ENCODE measurements at places on chromosomes 7 and 10.
A peak's percentile ranks its signal among the peaks of the same experiment; 100 is the strongest.

- no peak overlapping the region for H3K27ac ChIP-seq
- peak; percentile 14 for DNase-seq
- no peaks in the 10 kb centered on the region for H3K4me1 ChIP-seq
- H3K27me3 ChIP-seq = no peaks in the 10 kb centered on the region
Measured at GRCh38 chr7:31134246-31135188, 82.4 kb downstream of the ADCYAP1R1 start.

DNA sequence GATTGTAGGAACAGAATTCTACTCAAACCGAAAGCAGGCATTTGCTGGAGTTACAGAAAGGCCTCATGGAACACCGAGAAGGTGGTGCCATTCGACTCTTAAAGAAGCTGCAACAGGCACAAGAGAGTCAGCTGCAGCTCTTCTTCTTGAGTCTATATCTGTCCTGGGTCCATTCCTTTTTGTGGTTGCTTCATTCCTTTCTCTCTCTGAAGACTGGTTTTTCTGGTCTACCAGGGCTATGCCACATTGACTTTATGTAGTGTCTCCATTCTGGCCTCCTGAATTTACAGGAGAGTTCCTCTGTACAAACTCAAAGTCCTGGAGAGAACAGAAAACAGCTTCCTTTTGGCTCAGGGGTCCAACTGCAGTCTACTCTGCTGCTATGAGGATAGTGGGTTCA lies 132.8 kb downstream of the CFTR start:
- no peaks in the 10 kb centered on the region for H3K4me1 ChIP-seq
- no peak overlapping the region for H3K4me3 ChIP-seq
- no peak overlapping the region for H3K27ac ChIP-seq
- H3K27me3 ChIP-seq = no peaks in the 10 kb centered on the region

DNA sequence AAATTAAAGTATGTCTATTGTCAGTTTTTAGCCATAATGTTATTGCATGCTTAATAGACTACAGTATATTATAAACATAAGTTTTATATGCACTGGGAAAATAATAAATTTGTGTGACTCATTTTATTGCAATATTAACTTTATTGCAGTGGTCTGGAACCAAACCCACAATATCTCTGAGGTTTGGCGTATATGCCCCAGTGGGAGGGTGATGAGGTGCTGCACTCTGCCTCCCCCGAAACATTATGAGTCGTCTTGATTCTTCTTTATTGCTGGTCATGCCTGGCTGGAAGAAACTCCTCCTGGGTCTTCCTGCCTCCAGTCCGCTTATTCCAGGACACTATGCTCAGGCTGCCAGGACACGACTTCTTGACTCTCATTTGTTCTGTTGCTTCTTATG lies 88.4 kb downstream of the MTPN start:
- no peak overlapping the region for H3K27ac ChIP-seq
- no peaks in the 10 kb centered on the region for H3K36me3 ChIP-seq
- H3K4me3 ChIP-seq = no peak overlapping the region
- peaks cover 2% of the 10 kb centered on the region for H3K27me3 ChIP-seq
- H3K4me1 ChIP-seq = no peaks in the 10 kb centered on the region
- DNase-seq = no peak

DNA sequence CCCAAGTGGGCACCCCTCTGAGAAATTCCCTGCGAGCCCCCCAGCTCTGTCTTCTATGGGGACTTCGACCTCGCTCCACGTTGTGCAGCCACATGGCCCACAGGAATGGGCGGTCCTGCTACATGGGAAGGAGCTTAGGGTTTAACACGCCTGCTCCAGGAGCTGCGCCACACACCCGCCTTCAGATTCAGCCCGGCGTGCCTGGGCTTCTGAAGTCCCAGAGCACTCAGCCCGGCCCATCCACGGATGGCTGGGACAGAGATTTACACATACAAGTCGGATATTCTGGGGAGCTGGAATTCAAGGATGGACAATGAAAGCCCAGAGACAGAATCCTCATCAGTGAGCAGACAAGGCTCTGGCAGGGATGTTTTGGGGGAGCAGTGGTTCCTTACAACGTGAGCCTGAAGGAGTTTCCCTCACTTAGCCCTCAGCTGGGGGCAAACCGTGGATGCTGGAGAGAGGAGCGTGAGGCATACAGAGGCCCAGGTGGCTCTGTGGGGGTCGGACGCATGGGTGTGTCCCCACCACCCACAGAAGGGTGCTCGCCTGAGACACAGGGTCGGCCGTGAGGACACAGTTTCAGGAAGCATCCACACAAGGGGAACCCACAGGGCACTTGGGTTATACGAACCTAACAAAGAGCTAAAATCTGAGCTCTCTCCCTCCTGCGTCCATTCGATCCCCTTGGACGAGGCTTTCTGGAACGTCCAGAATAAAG lies 372.9 kb downstream of the DNAJB6 start:
- H3K27ac ChIP-seq = no peak overlapping the region
- no peak for DNase-seq
- H3K36me3 ChIP-seq = no peaks in the 10 kb centered on the region
- no peaks in the 10 kb centered on the region for H3K27me3 ChIP-seq
- H3K4me3 ChIP-seq = no peak overlapping the region

DNA sequence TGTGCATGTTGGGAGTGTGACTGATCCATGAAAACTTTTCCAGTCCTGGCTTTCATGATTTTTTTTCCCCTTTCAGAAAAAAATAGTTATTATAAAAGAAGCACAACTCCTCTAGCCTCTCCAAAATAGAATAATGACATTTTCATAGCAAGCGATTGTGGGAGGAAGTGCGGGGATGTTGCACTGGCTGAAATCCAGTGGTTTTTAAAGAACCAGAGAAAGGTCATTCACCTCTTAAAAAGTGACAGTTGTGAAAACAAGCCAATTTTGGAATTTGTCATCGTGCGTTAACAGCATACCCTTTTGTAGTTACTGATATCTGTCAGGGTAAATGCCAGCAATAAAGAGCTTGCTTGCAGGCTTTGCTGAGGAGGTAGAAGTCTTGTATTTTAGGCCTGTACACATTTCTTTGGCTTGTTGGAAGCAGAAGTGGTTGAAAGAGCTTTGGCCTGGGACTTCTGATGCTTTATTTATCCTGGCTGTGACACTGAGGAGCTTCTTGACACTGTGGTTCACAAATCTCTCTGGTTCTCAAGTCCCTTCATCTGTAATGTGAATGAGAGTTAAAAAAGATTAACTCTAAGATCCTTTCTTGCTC lies 545.9 kb downstream of the REEP3 start:
- DNase-seq = no peak
- no peaks in the 10 kb centered on the region for H3K36me3 ChIP-seq
- H3K27ac ChIP-seq = no peak overlapping the region
- no peaks in the 10 kb centered on the region for H3K4me1 ChIP-seq

DNA sequence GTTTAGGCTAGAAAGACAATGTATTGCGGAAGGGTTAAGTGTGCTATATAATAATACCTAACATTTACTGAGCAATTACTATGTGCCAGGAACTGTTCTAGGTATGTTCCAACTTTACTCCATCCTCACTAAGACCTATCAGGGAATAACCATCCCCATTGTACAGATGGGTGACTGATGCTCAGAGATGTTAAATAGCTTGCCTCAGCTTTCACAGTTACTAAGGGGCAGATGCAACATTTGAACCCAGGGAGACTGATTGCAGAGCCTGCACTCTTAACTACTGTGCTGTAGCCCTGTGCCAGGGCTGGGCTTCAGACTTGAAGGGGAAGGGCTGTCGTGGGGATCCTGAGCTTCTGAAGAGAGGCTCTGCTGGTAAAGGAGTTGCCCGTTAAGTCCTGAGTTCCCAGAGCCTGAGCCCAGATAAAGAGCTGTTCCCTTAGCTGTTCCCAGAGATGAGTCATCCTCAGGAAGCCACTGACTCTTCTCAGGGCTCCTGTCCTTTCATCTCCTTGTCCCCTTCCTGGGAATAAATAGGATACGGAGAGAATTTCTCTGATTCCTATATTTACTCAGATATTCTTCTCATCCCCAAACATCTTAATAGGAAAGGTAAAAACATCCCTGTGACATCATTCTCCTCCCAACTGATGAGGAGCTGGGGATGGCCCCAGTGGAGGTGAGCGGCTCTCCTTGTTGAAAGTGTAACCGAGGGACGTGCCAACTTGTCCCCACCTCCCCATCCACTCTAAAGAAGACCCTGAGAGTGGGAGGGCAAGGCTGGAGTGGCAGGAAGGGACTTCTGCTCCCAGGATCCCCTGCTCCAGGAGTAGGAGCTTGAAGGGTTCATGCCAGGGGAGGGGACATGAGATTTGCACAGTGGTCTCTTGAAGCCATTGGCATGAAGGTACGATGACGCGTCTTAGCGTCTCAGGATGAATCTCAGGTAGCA lies 28.0 kb upstream of the HABP2 start:
- H3K27ac ChIP-seq = no peak overlapping the region
- no peak overlapping the region for H3K4me3 ChIP-seq
- no peaks in the 10 kb centered on the region for H3K36me3 ChIP-seq
- H3K4me1 ChIP-seq = no peaks in the 10 kb centered on the region
- peaks cover 4% of the 10 kb centered on the region for H3K27me3 ChIP-seq

DNA sequence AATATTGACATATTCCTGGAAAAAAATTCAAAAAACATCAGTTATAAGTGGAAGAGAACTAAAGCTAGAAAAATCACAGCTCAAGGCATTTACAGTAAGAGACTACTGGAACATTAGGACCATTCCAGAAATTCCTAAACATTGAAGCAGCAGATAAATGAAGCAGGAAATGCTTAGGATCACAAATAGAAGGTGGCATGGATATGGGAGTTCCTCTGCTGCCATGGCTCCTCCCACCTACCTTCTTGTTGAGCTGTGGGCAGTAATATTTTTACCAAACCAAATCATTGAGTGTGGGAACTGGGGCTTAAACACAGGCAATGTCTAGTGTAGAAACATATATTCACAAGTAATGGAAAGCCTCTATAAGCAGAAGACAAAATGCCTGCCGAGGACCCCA lies 292.8 kb downstream of the ANKRD7 start:
- no peak overlapping the region for H3K4me3 ChIP-seq
- DNase-seq = no peak
- no peak overlapping the region for H3K27ac ChIP-seq

DNA sequence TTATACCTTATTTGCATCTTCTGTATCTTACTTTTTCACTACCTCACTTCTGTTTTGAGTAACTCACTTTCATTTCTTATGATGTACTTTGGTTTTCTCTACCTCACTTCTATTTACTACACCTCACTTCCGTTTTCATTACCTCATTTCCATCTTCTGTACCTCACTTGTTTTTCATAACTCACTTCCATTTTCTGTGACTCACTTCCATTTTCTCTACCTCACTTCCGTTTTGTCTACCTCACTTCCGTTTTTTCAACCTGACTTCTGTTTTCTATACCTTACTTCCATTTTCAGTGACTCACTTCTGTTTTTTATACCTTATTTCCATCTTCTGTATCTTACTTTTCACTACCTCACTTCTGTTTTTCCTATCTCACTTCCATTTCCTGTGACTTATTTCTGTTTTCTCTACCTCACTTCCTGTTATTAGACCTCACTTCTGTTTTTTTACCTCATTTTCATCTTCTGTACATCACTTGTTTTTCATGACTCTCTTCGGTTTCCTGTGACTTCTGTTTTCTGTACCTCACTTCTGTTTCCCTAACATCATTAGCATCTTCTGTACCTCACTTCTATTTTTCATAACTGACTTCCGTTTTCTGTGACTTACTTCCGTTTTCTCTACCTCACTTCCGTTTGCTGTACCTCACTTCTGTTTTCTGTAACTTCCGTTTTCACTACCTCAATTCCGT lies 493.1 kb upstream of the AKR1E2 start:
- H3K27ac ChIP-seq = no peak overlapping the region
- no peaks in the 10 kb centered on the region for H3K4me1 ChIP-seq
- DNase-seq = no peak
- no peaks in the 10 kb centered on the region for H3K27me3 ChIP-seq
- no peak overlapping the region for H3K4me3 ChIP-seq

DNA sequence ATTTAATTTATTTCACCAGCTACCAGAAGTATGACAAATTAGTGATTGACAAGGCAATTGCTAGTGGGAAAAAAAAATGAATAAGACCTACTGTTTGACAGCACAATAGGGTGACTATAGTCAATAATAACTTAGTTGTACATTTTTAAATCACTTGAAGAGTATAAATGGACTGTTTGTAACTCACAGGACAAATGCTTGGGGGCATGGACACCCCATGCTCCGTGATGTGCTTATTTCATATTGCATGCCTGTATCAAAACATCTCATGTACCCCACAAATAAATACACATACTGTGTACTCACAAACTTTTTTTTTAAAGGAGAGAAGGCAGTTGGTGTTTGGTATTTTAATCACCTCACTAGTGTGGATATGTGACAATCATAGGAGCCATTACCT lies 181.1 kb downstream of the CACNB2 start:
- no peak overlapping the region for H3K27ac ChIP-seq
- no peaks in the 10 kb centered on the region for H3K36me3 ChIP-seq
- no peaks in the 10 kb centered on the region for H3K4me1 ChIP-seq
- no peak for DNase-seq
- no peak overlapping the region for H3K4me3 ChIP-seq

DNA sequence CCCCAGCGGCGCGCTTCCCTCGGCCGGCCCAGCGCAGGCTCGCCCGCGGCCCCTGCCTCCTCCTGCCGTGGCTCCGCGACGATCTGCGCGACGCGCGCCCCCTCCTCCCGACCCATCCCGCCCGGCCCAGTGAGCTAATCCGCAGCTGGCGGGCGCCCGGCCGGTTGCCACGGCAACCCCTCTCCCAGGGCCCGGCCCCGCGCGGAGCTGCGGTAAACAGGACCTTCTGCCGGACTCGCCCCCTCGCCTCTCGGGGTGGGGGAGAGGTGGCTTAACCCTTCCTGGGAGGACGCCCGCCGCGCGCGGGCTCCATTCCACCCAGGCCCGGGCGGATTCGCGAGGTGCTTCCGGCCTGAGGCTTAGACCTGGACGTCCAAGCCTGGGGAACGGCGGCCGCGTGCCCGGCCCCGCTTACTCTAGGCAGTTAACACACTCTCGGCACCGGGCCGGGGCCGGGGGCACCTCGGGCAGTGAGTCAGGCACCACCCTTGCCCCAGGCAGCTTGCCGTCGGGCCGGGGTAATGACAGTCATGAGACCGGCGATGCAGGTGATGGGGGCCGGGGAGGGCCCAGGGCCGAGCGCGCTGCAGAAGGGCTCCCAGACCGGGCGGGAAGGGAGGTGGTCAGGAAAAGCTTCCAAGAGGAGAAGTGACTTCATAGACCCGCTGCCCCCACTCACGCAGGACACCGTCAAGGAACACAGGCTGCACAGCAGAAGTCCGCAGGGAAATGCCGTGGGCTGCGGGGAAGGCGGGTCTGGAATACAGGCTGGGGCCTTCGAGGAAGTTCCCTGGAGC lies at the start of gene DENND2A:
TSS of gene DENND2A (minus strand) at position 87 of the 797 bp plus-strand sequence. CDS start 38,416 bp downstream, outside the sequence.
- peaks cover 39% of the 10 kb centered on the region for H3K27me3 ChIP-seq
- no peak for DNase-seq
- peaks cover 11% of the 10 kb centered on the region for H3K4me1 ChIP-seq

Measured in immature natural killer cell (primary cell).